ENCODE measurements at places on chromosomes 4 and X.

- DNase-seq, result no peak
These were observed 61.6 kb downstream of the GASK1B start for GRCh38 chr4:158111241-158111640.

GRCh38 chr4:67083496-67083895 is 461.8 kb downstream of the CENPC start:
- DNase-seq, result no peak

- no peak for DNase-seq
These were observed 24.4 kb downstream of the RTL5 start for GRCh38 chrX:72107320-72107719.

DNA sequence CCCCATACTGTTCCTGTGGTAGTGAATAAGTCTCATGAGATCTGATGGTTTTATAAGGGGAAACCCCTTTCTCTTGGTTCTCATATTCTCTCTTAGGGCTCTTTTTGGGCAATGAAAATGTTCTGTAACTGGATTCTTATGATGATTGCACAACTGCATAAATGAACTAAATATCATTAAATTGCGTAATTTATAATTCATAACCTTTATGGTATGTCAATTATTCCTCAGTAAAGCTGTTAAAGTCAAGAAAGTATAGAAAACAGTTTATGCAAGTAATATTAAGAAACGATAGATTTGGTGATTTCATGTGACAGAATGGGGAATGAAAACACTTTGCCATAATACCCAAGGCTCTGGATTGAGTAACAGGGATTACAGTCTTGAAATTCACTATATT is 33.5 kb upstream of the SPANXD start:
- DNase-seq, result no peak

DNA sequence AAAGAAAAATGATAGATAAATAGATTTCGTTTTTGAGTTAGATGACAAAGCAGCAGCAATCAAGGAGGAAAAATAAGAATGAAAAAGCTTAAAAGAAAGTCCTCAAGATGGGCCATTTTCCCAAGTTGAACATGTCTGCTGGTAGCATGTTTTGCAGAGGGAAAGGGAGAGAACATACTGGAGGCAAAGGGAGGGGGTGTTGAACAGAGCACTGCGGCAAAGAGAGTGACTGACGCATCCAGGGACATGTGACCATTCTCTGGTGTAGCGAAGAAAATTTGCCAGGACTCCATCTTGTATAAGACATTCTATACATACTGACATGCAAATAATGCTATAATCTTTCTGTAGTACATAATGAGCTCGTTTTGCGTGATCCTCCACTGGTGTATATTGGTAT is 1.2 kb downstream of the LINC00632 start:
- DNase-seq, result no peak

DNA sequence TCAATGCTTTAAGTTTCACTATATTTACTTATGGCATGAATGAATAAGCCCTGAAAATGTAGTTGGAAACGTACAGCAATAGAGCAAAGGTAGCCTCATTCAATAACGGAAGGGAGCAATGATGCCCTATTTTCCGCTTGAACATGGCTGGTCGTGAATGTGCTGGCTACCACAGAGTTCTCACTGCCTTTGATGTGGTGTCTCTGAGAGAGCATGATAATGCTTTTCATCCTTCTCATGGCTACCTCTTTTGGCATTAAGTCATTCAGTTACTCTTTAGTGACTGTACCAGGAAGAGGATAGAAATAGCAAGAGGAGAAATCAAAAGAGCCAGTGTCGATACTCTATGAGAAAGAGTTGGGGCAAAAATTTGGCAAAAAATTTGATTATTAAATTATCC is 308.0 kb downstream of the PPP3CA start:
- no peak for DNase-seq

DNA sequence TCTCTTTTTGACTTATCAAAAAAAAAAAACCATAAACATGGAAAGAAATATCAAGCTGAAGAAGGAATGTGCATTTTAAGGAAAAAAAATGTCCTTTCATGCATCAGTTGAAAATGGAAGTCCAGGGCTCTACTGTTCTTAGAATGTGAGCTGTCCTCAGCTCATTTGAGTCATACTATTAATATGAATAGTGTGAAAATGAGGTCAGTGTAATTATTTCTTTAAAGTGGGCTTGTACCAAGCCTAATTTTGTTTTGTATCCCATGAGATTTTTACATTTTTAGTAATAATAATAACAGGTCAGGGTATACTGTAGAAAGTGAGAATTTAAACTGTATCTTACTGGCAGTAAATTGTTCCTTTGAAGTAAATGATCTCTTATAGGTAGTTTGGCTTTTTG is 148.5 kb downstream of the NAA11 start:
- DNase-seq, result no peak

DNA sequence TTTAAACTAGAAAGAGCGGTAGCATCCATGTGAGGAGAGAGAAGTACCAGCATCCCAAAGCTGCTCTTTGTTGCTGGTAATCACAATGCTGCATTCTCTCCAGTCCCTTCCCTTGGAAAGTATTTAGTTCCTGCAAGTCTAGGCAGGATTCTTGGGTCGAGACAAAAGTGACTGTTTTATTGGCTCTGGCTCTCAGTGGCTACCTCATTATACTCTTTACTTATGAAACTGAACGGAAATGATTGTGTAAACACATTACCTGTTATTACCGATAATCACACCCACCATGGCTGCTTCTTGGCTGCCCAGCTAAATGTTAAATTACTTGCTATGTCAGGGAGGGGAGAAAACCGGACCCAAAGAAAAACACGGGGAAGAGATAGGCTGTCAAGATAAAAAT is 26.2 kb downstream of the ATXN3L start:
- no peak for DNase-seq

DNA sequence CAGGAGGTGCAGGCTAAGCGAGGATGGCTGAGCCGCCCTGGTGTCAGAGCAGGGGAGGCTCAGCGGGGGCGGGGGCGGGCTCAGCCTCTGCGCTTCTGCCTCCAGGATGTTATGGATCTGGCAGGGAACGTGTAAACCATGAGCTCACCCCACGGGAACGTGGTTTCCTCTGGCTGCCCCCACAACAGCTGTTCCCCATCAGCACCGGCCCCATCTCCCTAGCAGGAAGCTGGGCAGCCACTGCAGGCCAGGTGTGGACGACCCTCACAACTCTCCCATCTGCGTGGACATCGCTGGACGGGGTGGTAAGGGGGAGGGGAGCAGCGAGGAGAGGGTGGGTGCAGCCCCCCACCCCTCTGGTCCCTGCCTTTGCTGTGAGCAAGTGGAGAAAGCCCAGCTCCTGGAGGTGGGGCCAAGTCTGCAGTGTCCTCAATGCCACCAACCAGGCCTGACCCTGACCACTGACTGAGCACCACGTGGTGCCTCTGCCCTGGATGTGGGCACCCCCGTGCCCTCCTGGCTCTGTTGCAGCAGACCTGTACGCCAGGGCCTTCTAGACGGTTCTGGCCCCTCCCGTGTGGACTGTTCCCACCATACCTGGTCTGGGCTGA is 28.1 kb upstream of the SPON2 start:
- DNase-seq, result peak; percentile 66

- DNase-seq, result no peak
These were observed 53.2 kb downstream of the HMGB2 start for GRCh38 chr4:173280998-173281397.

DNA sequence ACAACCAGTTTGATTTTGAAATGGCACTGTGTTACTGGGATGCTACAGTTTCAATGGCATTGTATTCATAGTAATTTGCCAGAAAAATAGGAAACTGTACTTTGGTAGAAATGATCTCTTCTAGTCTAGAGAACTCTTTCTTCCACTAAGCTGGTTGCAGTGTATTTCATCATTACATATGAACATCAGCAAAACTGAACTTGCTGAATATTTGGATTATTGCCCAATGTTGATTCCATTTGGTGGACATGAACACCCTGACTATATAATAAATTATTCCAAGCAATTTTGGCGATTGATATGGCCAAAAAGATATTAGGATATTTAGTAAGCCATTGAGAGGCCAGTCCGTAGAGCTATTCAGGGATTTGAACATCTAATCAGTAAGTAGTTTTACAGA is 191.8 kb upstream of the CXorf66 start:
- no peak for DNase-seq

DNA sequence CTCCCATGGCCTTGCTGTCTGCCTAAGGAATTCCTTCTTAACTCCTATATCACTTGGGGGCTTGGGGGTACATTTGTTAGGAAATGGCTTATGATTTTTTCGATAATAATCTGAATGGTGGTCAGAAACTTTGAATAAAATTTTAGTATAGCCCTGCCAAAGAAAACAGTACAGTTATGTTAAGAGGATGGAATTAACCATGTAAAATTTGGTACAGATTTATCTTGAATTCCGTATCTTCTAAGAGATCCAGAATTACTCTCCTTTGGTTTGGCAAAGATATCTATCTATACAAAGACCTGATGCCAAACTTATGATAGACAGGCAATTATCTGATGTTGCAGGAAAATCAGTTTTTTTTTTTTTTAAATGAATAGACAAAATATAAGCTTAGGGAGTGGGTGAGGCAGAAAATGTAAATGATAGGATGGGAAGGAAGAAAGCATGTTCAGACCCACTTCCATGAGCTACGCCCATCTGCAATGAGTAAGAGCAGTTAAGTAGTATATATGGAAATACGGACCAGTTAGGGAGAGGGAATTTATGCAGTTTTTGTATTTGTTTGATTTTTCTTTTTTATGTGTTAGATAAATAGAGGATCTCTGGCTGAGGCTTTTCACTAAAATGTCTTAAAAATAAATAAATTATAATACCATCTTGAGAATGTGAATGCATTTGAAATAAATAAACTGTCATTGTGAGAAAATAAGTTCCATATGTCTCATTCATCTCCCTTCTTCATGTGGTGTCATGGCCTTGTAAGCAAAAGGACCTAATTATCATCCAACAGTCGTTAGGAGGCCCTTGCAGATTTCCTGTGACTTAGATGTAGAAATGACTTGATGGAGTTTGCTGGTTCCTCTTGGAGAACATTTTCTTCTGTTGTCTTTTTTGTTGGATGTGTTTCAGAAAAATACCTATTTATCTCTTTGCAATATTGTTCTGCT is 389.6 kb downstream of the ARHGAP24 start:
- no peak for DNase-seq

- DNase-seq, result no peak
These were observed 59.0 kb downstream of the CHM start for GRCh38 chrX:85988353-85988752.

- DNase-seq, result no peak
These were observed 4.7 kb downstream of the LAMP2 start for GRCh38 chrX:120464411-120464810.

DNA sequence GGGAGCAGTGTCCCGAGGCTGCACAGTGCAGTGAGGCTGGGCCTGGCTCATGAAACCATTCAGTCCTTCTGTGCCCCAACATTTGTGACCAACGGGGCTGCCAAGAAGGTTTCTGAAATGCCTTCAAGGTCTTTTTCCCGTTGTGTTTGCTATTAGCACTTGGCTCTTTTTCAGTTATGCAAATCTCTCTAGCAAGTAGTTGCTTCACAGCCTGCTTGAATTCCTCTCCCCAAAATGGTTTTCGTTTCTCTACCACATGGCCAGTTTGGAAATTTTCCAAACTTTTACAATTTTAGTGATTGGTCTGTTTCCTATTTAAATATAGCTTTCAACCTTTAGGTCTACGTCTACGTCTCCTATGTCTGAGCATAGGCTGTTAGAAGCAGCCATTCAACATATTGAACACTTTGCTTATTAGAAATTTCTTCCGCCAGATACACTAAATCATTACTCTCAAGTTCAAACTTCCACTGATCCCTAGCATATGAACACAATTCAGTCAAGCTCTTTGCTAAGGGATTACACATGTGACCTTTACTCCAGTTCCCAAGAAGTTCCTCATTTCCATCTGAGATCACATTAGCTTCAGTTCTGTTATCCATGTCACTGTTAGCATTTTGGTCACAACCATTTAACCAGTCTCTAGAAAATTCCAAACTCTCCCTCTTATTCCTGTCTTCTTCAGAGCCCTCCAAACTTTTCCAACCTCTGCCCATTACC is 901.8 kb downstream of the GLUD2 start:
- no peak for DNase-seq

GRCh38 chrX:97740044-97740443 is 856.3 kb downstream of the RPA4 start:
- DNase-seq, result no peak

DNA sequence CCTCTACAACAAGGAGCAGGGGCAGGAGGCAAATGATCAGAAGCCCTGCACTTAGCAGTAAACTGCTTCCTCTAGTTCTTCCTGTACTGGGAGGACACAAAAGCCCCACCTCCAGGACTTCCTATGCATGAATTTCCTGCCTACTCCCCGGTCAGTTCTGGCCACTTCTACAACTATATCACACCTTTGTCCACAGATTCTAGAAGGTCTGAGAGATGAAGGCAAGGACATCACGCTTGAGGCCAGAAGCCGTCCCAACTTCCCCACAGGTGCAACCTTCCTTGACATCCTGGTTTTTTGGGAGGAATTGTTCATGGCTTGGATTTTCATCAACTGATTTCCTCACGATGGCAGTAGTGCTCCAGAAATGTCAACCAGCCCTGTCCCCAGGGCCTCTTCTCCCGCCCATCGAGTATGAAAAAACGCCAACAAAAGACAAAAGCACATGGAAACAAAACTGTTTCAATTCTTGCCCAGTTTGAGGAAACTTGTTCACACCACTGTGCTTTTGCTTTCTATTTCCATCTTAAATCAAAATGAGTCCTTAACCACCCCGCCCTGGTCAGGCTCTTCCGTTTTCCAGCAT is 206.5 kb upstream of the STK26 start:
- DNase-seq, result peak; percentile 81

- no peak for DNase-seq
These were observed 47.8 kb downstream of the ZCCHC13 start for GRCh38 chrX:74351760-74352159.

GRCh38 chrX:13340182-13340791 is 20.4 kb upstream of the ATXN3L start:
- no peak for DNase-seq

GRCh38 chr4:4289055-4289454 is 899 bp downstream of the LYAR start:
- DNase-seq, result no peak

- no peak for DNase-seq
These were observed 285.3 kb downstream of the SMARCA1 start for GRCh38 chrX:129238011-129238410.

GRCh38 chr4:120844528-120844921 is 78.0 kb downstream of the PRDM5 start:
- DNase-seq, result no peak

GRCh38 chr4:173166491-173166890 is 2.1 kb upstream of the GALNT7 start:
- DNase-seq, result no peak

DNA sequence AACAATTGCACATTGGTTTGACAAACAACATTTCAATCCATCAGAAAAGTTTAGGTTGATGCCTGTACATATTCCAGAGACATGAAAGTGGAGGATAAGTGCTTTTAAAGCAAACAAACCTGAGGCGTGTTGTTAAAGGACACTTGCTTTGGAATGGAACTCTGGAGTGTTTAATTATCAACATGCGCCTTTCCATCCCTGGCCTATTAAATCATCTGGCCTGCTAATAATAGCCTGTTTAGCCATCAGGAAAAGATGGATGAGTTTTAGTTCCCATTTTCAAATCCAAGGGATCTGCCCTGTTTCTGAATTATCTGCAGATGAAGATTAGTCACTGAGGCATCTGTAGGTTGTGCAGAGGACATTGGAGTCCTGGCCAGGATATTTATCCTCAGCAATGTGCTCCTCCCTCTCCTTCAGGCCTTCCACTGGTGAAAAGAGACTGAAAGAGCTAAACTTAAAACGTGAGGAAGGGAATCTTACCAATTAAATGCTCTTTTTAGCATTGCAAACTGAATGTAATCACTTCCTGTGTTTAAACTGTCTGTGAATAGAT is 388.9 kb downstream of the PPARGC1A start:
- no peak for DNase-seq

GRCh38 chrX:106898462-106898861 is 4.7 kb downstream of the RIPPLY1 start:
- DNase-seq, result no peak

GRCh38 chrX:116417214-116417613 is 19.2 kb upstream of the SLC6A14 start:
- DNase-seq, result no peak

All from left colon (tissue), 2 donors.